AG04449 (cell line): ENCODE measurements at places on chromosomes 11 and 22.

- DNase-seq, result no peak
Observed at GRCh38 chr11:102254047-102254446, 63.2 kb upstream of the BIRC3 start.

DNA sequence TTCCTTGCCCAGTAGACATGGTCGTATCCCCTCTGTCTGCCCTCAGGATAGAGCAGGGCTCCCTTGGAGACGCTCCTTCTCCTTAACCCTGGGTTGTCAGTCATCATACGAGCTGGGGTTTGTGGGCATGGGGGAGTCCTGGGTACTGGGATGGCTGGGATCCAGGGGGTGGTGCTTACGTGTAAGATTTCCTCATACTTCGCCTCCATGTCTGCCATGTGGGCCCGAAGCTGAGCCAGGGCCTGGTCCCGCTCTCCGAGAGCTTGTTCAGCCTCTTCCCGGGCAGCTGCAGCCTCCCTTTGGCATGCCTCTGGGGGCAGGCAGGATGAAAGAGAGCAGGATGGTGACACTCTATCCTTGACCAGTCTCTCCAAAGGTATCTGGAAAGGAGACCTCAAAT lies 5.3 kb downstream of the NHERF4 start:
- DNase-seq, result no peak

GRCh38 chr11:131206671-131207070 lies 163.7 kb upstream of the NTM start:
- no peak for DNase-seq

DNA sequence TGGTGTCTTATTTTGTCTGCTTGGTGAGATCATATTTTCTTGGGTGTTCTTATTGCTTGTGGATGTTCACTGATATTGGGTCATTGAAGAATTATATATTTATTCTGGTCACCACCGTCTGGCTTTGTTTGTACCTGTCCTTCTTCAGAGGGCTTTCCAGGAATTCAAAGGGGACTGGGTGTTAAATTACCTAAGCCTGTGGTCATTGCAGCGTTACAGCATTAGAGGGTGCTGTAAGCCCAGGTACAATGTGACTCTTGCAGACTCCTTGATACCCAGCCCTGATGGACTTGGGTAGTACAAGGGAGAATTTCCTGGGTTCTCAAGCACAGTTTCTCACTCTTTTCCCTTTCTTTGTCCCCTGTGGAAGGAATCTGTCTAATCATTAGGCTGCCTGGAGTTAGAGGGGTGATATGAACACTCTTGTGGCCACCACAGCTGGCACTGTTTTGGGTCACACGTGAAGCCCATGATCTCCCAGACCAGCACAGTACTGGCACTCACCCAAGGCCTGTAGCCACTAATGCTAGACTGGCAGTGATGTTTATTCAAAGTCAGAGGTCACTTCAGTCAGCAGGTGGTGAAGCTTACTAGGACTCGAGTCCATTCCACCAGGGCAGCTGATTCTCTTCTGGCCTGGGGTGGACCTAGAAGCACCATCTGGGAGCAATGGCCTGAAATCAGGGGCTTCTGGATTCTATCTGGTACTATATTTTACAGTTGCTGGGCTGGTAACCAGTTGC lies 56.1 kb upstream of the NARS2 start:
- no peak for DNase-seq

GRCh38 chr11:125433454-125434121 lies 62.5 kb downstream of the FEZ1 start:
- no peak for DNase-seq

DNA sequence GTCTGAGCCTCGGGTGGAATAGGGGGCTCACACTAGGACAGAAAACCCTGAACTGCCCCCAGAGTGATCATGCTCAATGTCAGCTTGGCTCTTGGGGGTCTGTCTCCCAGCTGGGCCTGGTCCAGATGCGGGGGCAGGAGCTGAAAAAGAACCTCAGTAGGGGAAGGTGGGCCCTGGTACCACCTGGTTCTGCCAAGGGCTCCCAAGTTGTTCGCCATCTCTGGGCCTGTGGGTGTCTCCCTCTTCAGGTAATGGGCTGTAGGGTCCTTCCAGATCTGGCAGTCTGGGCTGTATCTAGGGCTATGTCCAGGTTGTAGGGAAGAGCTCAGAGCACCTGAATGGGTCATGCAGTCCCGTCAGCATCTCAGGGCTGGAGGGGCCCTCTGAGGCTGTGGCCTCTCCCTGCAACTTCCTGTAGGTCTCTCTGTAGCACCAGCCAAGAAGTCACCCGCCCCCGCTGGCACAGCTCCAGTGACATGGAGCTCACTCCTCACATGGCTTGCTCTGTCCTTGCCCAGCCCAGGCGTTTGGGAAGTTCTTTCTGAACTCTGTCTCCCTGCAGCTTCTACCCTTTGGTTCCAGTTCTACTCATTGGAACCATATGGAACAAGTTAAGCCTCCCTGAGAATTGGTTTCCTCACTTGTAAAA lies 33.0 kb upstream of the SOX10 start:
- DNase-seq, result no peak

GRCh38 chr11:128195057-128195751 lies 392.2 kb downstream of the ETS1 start:
- no peak for DNase-seq
